Activated T-helper 9 cell treated with anti-CD3 and anti-CD28 coated beads, Interleukin-2, amount 50 U/mL, for 16 hours (primary cell): ENCODE measurements at places on chromosomes 4 and X.

GRCh38 chr4:128381748-128382559 is 94.3 kb upstream of the PGRMC2 start:
- DNase-seq = no peak

- peak; percentile 54 for DNase-seq
Measured at GRCh38 chr4:83334425-83335241, at the start of gene HPSE. Gene HPSE (minus strand): TSS chr4:83334848. CDS start chr4:83334782, 66 bp downstream.

- no peak for DNase-seq
Measured at GRCh38 chr4:77189412-77189811, 32.4 kb downstream of the CCNG2 start.

DNA sequence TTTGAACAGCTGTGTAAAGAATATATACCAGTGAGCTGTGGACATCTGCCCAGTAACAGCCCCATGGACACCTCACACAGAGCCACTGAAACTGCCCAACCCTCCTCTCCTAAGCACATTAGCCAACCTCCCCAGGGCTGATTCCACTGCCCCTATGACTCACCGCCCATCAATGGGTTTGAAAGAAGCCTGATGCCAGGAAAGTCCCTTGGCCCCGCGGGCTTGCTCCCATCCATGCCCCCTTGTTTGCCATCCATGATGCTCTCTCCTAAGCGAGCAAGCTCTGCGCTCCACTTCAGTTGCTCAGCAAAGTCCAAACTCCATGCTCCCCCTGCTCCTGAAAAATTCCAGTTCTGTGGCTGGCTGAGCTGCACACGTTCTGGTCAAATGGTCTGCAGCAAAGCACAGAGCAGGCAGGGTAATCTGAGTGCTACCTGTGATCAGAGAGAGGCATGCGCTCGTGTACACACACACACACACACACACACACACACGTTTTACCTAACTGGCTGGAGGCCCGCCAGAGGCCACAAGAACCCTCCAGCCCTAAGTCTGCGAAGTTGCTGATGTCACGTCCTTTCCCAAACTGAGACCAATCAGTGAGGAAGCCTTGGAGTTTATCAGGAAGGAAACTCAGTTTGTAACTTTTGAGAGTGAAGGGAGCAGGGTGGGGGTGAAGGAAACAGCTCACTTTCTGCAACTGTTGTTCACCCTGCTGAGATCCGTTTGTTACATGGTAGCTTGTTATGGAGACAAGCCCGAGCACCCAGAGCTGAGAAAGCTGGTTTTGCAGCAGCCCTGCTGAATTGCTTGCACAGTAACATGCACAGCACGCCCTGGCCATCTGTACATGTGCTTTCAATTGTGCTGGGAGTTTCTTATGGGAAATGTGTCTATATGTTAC is at the start of gene ASB9:
ASB9 (minus strand) TSS at position 466 of the 904 bp plus-strand sequence; CDS start at position 257, 209 bp downstream.
- DNase-seq = peak; percentile 1

- DNase-seq = no peak
Measured at GRCh38 chr4:184752496-184753275, 18.8 kb upstream of the CENPU start.

DNA sequence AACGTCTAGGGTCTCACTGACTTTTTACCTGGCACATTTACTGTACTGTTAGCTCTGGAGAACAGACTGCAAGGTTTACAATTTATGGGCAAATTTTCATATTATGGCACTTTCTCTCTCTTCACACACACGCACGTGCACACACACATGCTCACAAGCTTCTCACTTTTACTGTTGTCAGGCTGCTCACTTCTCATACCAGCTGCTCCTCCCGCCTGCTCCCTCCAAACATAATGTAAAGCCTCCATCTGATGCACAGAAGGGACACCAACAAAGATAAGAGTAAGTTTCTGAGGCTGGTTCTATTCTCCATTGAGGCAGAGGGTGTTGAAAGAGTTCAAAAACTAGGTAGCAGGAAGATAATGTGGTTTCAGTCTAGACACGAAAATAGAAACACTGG is 128.9 kb upstream of the DCLK2 start:
- DNase-seq = no peak

GRCh38 chrX:56978172-56978571 is 17.2 kb downstream of the SPIN3 start:
- no peak for DNase-seq

DNA sequence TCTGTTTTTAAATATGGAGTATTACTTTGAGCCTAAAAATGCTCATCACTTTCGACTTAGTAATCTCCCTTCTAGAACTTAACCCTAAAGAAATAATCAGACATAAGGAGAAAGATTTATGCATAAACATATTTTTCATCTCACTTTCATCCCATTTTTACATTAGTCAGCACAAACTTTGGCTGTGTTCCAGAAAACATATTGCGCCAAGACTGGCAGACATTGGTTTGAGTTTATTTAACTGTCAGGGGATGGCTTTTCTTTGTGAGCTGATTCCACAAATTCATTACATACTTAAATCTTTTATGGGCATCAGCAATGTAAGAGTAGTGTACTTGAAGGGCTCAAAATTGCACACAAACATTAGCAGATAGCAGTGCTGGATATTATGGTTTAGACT is 23.7 kb downstream of the MAOA start:
- DNase-seq = no peak

DNA sequence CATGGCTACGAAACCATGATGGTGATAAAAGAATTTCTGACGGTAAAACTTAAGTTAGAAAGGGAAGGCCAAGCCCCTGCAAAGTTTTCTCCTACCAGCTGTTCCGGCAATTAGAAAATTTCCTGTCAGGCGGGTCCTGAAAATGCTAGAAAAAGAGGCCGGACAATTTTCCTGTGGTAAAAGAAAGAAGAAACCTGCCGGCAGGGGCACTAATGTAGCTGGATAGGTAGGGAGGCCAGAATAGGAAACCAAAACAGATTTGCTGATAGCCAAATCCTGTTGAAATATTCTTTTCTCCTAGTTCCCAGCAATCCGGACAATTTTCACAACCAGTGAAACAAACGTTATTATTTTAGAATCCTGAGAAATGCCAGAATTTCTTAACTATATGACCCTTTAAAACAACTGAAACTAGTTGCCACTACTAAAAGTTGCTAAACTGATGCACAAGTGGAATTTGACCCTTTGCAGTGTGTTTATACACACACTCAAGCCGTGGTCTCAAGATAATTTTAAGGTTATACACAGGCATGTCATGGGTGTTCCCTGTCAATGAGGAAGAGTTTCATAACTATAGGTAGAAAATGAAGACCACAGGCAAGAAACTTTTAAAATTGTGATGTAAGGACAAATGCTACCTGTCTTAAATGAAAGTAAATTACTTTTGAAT is 47.7 kb downstream of the RPS6KA3 start:
- DNase-seq = no peak

- DNase-seq = no peak
Measured at GRCh38 chr4:125322366-125322730, 7.6 kb downstream of the FAT4 start.

- DNase-seq = no peak
Measured at GRCh38 chrX:41857670-41858069, 65.7 kb downstream of the CASK start.

- DNase-seq = no peak
Measured at GRCh38 chr4:25760518-25761157, 102.2 kb downstream of the SEL1L3 start.

DNA sequence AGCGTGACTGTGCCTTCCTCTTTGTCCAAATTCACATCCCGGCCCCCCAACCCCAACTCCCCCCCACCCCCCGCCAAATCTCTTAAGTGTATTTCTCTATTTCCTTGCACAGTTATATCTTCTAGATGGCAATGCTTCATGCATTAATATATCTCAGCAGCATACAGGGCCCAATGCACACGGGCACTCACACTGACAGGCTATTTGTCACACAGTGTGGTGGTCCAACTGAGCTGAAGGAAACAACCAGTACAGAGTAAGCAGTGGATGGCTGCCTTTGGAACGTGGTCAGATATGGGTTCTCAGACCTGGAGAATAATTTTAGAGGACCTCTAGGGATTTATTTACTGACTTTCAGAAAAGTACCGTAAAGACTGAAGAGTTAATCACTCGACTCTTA is 681 bp downstream of the EXOC1 start:
- no peak for DNase-seq

GRCh38 chrX:109839694-109840567 is 106.9 kb upstream of the ACSL4 start:
- DNase-seq = no peak

DNA sequence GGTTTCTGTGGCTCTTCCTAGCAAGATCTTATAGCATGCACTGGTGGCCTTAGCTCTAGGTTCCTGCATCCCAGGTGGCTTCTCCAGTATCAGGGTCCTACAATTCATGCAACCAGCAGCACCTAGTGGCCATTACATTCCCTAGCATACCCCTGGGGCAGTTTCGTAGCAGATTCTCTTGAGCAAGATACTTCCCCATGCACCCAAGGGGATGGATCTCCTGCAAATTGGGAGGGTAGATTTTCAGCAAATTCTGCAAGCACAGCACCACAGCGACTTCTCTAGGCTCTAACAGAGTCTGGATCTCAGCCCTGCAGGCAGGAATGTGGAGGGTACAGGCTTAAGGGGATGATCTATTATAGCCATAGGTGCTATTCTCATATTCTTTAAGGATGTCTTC is 13.1 kb upstream of the SLC9B1 start:
- DNase-seq = no peak

DNA sequence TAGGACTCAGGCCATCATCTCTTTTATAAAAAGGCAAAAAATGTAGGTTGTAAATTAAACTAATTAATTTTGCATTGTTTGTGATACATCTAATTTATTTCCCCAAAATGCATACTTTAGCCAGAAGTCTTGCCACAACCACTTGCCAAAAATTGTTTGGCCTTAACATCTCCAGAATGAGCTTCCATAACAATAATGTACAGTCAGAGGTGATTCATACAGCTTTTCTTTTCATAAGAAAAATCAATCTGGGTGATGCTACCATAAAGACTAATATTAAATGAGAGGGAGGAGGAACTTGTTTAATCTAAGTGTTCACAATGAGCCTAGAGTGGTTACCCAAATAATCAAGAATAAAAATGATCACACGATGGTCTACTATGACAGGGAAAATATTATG is 59.3 kb downstream of the AMMECR1 start:
- DNase-seq = no peak

GRCh38 chr4:173697840-173698239 is 167.8 kb upstream of the HAND2 start:
- no peak for DNase-seq

- no peak for DNase-seq
Measured at GRCh38 chr4:72679666-72680065, 110.6 kb upstream of the ADAMTS3 start.

GRCh38 chr4:173334891-173335752 is 964 bp upstream of the HMGB2 start:
- peak; percentile 5 for DNase-seq

DNA sequence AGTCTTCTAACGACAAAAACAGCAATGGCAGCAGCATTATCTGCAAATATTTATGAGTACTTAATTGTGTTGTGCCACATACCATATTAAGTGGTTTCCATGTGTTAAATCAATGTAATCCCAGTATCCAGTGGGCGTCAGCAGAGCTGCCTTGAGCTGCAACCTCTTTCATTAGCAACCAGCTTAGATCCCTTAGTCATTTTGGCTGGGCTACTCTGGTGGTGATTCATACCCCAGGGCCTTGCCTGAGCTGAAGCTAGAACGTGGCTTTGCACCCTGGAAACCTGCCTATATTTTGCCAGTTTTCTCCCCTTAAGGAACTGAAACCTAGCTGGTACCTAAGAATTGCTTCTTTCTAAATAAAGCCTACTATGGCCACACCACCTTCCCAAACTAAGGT is 474.3 kb upstream of the FTHL17 start:
- no peak for DNase-seq

GRCh38 chr4:185738820-185739219 is 73.2 kb downstream of the SORBS2 start:
- DNase-seq = no peak

DNA sequence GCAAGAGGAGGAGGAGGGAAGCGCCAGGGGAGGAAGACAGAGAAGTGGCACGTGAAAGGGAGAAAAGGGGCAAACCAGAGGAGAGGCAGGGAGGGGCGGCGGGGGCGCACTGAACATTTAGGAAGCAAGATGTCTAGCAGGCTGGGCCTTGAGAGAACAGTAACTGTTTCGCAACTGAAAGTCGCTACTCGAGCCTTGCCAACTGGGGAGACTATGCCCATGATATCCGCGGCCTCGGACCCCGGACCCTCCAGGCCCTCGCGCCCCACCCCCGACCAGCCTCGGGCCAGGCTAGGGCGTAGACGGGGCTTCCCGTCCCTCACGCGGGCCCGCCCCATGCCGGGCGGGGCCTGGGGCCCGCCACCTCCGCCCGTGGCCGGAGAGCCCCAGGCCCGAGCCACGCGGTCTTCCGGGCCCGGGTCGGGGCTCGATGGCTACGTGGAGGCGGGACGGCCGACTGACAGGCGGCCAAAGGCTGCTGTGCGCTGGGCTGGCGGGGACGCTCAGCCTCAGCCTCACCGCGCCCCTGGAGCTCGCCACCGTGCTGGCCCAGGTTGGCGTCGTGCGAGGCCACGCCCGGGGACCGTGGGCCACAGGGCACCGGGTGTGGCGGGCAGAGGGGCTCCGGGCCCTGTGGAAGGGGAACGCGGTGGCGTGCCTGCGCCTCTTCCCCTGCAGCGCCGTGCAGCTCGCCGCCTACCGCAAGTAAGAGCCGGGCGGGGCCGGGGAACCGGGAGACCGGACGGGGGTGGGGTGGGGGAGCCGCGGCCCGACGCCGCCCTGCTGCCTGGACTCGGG is at the start of gene SLC25A43:
SLC25A43 (plus strand) TSS at position 363 of the 798 bp plus-strand sequence; CDS start at position 431, 68 bp downstream.
- DNase-seq = peak; percentile 6

DNA sequence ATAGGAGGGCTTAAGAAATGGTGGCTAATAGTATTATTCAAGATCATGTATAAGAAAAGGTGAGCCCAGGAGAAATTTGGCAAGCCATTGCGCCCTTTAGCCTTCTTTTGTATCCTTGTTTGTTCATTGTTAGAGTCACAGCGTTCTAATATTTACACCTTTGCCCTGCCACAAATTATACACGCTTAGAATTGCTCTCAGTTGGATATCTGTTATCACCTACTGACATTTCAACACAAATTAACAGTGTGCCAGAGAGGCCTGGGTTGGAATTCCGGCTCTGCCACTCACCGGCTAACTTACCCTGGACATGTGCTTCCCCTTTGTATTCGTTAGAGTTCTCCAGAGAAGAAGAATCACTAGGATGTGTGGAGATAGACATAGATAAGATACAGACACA is 148.7 kb upstream of the KIT start:
- DNase-seq = no peak

DNA sequence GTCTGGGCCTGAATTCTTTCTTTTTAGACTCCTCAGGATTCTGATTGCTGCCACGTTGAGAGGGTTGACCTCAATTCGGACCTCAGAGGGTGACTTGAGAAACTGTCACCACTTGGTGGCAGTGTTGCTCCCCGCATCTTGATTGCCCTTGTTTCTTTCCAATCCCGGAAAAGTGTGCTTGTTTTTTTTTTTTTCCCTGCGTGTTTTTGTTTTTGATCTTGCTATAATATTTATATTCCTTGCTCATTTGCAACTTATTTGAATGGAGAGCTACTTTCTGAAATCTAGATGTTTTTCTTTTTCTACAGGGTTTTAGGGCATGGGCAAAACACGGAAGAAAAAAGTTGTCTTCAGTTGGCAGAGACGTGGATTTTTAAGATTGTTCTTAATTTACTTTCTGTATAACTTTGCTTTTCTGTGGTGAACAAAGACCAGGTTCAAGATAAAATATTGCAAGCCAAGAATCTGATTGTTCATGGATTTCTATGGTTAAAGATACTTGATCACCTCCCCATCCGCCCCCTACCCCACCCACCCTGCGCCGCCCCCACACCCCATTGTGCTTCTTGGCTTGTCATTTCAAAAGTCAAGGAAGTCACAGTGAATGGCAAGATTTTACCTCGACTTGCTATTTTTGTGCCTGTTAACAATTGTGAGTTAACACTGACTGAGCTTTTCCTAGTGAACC is 102.0 kb downstream of the PTTG2 start:
- DNase-seq = peak; percentile 50
